ENCODE measurements at places on chromosomes 1 and 21.
A peak's percentile ranks its signal among the peaks of the same experiment; 100 is the strongest.

DNA sequence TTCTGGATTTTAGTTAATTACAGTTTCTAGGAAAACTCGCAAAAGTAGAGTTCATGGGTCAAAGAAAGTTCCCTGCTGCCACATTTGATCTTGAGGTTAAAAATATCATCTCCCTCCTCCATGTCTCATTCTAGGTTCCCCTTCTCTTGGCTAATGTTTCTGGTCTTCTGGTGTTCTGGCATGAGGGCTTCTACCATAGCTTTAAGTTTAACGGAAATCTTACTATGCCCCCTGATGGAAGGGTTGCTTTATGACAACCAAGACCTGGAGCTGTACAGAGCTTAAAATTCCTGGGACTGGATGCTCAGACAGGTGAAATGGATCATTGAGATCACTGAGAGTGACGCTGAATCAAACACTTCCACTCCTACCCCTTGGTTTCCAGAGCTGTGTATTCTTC is 1881.7 kb downstream of the MRPL39 start:
- no peak overlapping the region for H3K4me3 ChIP-seq
- H3K27ac ChIP-seq: no peak overlapping the region
- DNase-seq: no peak
- no peaks in the 10 kb centered on the region for H3K36me3 ChIP-seq
- H3K4me1 ChIP-seq: no peaks in the 10 kb centered on the region
- H3K27me3 ChIP-seq: no peaks in the 10 kb centered on the region

GRCh38 chr1:94037392-94038229 is 83.3 kb downstream of the ABCA4 start:
- no peak for DNase-seq
- no peaks in the 10 kb centered on the region for H3K36me3 ChIP-seq
- H3K27ac ChIP-seq: peak overlapping the region; percentile 84
- H3K4me3 ChIP-seq: no peak overlapping the region
- H3K27me3 ChIP-seq: no peaks in the 10 kb centered on the region
- peaks cover 27% of the 10 kb centered on the region for H3K4me1 ChIP-seq

DNA sequence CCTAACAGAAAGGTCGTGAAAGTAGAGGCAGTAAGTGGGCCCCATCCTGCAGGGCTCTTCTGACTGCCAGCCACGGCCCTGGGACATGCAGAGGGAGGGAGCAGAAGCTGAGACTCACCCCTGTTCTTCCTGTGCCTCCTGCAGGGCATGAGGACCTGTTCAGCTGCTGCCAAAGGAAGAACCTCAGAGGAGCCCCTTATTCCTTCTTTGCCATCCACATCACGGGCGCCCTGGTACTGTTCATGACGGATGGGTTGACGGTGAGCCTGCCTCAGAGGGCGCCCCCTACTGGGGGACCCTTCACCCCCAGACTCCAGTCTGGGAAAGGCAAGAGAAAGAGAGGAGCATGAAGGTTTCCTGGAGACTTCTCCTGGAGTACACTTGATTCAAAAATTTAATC is 47.1 kb downstream of the ELK4 start:
- no peaks in the 10 kb centered on the region for H3K36me3 ChIP-seq
- peaks cover 5% of the 10 kb centered on the region for H3K4me1 ChIP-seq
- H3K4me3 ChIP-seq: no peak overlapping the region
- H3K27me3 ChIP-seq: peaks cover 29% of the 10 kb centered on the region
- DNase-seq: peak; percentile 30

- no peaks in the 10 kb centered on the region for H3K27me3 ChIP-seq
- no peak overlapping the region for H3K27ac ChIP-seq
- DNase-seq: no peak
- H3K36me3 ChIP-seq: no peaks in the 10 kb centered on the region
Measured at GRCh38 chr1:188778578-188778977, 1699.1 kb downstream of the BRINP3 start.

DNA sequence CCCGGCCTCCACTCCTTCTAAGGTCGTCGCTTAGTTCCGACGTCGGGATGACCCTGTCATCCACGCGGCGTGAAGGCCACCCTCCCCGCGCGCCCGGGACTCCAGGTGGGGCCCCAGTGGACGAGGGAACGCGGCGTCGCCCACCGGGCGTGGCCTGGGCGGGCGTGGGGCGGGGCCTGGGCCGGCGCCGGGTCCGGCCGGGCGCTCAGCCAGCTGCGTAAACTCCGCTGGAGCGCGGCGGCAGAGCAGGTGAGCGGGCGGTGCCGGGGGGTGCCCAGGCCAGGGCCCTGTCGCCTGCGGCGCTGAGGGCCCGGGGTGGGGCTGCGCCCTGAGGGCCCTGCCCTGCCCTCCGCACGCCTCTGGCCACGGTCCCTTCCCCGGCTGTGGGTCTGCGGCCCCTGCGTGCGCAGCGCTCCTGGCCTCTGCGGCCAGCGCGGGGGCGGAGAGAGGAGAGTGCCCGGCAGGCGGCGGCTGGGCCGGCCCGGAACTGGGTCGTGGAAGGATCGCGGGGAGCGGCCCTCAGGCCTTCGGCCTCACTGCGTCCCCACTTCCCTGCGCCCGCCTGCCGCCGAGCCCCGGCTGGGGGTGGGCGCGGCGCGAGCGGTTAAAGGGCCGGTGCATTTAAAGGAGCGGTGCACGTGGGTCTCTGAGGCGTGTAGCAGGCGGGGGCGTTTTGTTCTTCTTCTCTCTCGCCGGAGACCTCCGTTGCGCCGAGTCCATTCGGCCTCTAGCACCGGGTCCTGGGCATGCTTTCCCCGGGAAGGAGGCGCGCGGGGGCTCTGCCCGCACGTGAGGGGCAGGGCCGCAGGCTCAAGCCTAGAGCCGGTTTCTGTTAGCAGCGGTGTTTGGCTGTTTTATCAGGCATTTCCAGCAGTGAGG is at the start of gene PSEN2:
Gene PSEN2 (plus strand): TSS at position 216 of the 879 bp plus-strand sequence. CDS start 11,292 bp downstream, outside the sequence.
- no peaks in the 10 kb centered on the region for H3K27me3 ChIP-seq
- peak; percentile 98 for DNase-seq
- H3K36me3 ChIP-seq: no peaks in the 10 kb centered on the region
- H3K4me1 ChIP-seq: peaks cover 11% of the 10 kb centered on the region
- peak within 1 kb of the TSS; percentile 8 for H3K27ac ChIP-seq

GRCh38 chr1:173869021-173869359 is 810 bp downstream of the ZBTB37 start:
- peaks cover 47% of the 10 kb centered on the region for H3K36me3 ChIP-seq
- peaks cover 20% of the 10 kb centered on the region for H3K4me1 ChIP-seq
- H3K27ac ChIP-seq: peak overlapping the region; percentile 16
- no peaks in the 10 kb centered on the region for H3K27me3 ChIP-seq
- H3K4me3 ChIP-seq: peak overlapping the region; percentile 96
- peak; percentile 42 for DNase-seq

- peak; percentile 74 for DNase-seq
- H3K36me3 ChIP-seq: no peaks in the 10 kb centered on the region
- H3K4me1 ChIP-seq: peaks cover 10% of the 10 kb centered on the region
Measured at GRCh38 chr1:82227306-82228095, 426.8 kb downstream of the ADGRL2 start.

DNA sequence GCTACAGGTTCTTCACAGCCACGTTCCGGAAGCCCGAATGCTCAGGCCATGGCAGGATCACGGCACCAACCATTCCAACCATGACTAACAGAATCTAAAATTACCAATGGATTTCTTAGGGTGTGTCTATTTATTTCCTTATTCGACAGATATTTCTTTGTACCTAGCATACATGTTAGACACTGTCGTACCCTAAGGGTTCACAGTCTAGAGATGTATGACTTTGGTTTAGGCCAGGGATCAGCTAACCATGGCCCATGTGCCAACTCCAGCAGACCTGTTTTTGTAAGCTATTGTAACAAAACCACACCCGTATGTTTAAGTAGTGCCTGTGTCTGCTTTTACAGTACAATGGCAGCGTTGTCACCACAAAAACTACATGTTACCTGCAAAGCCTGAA is 167.0 kb downstream of the NR5A2 start:
- H3K27ac ChIP-seq: no peak overlapping the region
- no peaks in the 10 kb centered on the region for H3K36me3 ChIP-seq
- DNase-seq: no peak
- H3K4me3 ChIP-seq: no peak overlapping the region

DNA sequence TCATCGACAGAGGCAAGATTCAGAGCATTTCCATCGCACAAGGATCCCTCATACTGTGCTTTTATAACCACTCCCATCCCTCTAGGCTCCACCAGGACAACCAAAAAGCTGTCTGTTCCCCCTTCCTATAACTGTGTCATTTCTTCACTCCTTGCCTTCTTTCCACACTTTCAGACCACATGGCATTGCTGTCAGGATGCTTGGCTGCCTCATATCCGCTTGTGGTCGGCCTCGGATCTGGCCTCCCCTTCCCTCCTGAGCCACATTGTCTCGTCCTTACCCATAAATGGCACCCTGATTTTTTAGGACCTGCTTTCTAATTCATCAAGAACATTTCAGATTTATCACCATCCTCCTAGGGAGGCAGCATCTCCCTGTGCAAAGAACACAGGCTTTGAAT is 80.5 kb downstream of the HIVEP3 start:
- no peak overlapping the region for H3K27ac ChIP-seq
- no peak for DNase-seq
- no peaks in the 10 kb centered on the region for H3K27me3 ChIP-seq
- peaks cover 22% of the 10 kb centered on the region for H3K4me1 ChIP-seq

DNA sequence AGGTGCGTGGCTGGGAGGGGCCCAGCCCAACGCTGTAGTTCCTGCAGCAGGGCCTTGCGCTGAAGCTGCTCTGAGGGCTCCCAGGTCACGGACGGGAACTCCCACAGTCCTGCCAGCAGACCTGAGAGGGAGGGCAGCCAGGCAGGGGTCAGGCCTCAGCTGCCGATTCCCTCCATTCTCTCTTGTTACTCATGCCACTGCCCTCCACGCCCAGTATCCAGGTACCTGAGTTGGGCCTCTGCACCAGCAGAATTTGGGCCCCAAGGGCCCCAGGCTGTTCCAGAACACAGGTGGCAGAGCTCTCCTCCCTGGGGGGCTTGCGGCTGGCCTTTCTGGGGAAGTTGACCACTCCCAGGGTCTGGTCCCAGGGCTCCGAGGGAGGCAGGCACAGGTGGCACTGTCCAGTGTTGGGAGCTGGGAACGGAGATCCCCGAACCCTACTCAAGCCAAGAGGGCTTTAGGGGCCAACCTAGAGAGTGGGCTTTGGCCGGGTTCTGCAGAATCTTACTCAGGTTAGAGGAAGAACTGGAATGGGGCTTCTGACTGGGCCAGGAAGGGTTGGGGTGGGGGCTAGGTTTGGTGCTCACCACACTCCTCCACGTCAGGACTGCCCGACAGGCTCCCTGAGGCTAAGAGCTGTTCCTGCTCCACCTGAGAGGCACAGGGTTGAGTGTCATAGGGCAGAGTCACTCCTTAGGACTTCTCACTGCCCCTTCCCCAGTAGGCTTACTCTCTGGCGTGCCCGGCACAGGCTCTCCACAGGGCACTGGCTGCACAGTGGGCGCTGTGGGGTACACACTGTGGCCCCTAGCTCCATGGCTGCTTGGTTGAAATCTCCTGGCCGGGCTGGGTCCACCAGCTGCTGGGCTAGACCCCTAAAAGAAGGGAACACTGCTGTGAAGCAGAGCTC is 5.0 kb downstream of the HPDL start:
- H3K36me3 ChIP-seq: peaks cover 19% of the 10 kb centered on the region
- H3K4me3 ChIP-seq: no peak overlapping the region
- no peak overlapping the region for H3K27ac ChIP-seq
- no peaks in the 10 kb centered on the region for H3K27me3 ChIP-seq

DNA sequence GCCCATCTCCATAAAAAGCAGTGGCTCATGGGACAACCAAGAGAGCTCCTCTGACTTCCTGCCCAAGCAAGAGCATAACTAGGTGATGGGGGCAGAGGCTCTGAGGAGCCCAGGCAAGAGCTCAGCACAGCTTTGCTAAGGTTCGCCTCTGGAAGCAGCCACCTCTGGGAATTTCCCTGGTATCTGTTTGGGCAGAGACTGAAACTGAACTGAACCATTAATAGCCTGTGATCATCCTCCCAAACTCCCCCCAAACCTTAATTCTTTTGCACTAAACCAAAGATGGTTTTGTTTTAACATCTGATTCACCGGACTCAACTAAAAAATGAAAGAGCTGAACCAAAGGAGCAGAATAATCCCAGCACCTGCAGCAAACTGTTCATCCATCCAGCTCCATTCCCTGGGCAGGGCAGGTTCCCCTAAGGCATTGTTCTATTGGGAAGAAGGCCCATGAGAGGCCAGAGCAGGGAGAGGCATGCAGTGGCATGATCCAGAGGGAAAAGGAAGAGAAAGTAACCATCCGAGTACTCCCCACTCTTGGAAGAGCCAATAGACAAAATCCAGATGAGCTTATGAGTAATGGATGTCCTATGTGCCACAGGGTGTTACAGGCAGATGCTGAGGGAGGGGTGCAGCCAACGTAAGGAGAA is 77.8 kb upstream of the KAZN start:
- DNase-seq: no peak
- peak overlapping the region; percentile 97 for H3K27ac ChIP-seq
- no peaks in the 10 kb centered on the region for H3K36me3 ChIP-seq

DNA sequence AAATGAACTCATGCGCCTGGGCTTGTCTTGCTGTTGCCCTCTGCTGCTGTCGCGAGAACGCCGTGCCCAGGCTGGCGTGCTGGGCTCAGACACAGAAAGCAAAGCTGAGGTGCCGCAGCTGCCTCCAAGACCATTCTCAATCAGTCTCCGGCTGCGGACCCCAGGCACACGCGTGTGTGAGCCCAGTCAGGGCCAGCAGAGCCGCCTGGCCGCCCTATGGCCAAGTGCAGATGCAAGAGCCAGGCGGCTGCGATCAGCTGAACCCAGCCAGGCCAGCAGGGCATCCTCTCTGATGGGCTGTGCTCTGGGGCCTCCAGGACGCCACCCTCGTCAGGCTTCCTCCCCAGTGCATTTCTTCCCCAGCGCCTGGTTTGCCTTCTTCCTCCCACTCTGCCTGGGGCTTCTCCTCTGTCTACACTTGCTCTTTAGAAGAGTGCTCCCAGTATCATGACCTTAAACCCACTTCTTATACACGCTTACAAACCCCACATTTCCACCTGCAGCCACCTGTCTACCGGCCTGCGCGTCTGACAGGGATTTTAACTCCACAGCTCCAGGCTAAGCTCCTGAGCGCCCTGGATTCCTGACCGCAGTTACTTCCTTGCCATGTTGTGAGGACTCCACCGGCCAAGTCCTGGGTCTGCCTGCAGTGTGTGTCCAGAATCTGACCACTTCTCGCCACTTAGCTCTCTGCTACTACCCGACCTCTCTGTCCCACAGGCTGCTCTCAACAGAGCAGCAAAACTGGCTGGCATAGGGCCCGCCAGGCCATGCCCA is 21.7 kb upstream of the LRRC47 start:
- H3K27ac ChIP-seq: no peak overlapping the region
- no peaks in the 10 kb centered on the region for H3K27me3 ChIP-seq
- peaks cover 30% of the 10 kb centered on the region for H3K36me3 ChIP-seq
- H3K4me1 ChIP-seq: no peaks in the 10 kb centered on the region
- no peak overlapping the region for H3K4me3 ChIP-seq

DNA sequence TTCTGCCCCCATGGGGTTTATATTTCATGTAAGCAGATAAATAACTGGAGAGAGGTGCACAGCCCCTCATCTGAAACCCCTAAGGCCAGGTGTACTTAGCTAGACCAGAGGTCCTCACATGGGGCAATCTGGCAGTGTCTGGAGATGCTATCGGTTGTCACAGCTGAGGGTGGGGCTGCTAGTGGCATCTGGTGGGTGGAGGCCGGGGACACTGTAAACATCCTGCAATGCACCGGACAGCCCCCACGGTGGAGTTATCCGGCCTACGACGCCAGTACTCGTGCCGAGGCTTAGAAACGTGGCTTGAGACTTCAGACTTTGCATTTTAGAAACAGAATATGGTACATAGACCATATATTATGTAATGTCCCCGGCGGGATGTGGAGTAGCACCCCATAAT is 186.5 kb upstream of the VAMP3 start:
- no peak overlapping the region for H3K4me3 ChIP-seq
- no peak for DNase-seq
- peaks cover 11% of the 10 kb centered on the region for H3K4me1 ChIP-seq
- peaks cover 2% of the 10 kb centered on the region for H3K27me3 ChIP-seq
- H3K36me3 ChIP-seq: no peaks in the 10 kb centered on the region

GRCh38 chr1:62407398-62408009 is 29.3 kb upstream of the USP1 start:
- no peaks in the 10 kb centered on the region for H3K36me3 ChIP-seq
- H3K27ac ChIP-seq: no peak overlapping the region
- no peak for DNase-seq
- H3K4me1 ChIP-seq: no peaks in the 10 kb centered on the region
- no peak overlapping the region for H3K4me3 ChIP-seq
- H3K27me3 ChIP-seq: peaks cover 2% of the 10 kb centered on the region

All from osteoblast (primary cell).